Chondrocyte (in vitro differentiated cells): ENCODE measurements at places on chromosomes 11 and 22. TPM values are rescaled to one million over a fixed set of nuclear protein-coding genes. Genes with fewer than 3 reads are reported as not detected.
A peak's percentile ranks its signal among the peaks of the same experiment; 100 is the strongest.

- DNase-seq, result no peak
These were observed 74.2 kb downstream of the KIRREL3 start for GRCh38 chr11:126926376-126926791.

- DNase-seq, result no peak
These were observed 10.5 kb downstream of the SLC22A9 start for GRCh38 chr11:63380130-63380529.

GRCh38 chr11:12932485-12932884 lies 76.6 kb upstream of the RASSF10 start:
- DNase-seq, result no peak

DNA sequence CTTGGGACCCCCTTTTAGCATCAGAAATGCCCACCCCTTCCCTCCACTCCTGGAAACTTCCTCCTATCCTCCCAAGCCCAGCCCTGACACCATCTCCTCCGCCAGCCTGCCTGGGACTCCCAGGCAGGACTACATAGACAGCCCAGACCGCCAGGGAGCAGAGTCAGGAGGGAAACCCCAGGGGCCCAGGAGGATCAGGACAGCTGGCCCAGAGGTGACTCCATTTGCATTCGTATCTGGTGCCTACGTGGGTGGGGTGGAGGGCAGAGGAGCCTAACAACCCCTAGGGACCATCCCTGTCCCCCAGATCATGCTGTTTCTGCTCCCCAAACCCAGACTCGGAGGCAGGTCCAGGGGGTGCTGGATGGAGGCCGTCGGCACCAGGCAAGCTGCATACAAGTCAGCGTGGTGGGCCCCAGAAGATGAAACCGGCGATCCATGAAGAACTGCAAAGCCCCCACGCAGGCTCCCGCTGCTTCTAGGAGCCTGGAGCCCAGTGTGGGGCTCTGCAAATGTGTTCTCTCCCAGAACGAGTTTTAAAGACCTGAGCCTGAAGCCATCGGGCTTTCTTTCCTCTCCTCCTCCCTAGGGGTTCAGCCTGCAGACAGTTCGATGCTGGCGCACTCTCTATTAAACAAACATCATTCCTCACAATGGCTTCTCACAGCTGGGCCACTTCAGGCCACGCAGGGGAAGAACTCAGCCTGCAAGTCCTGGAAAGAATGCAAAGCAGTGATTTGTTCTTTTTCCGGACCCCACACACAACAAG lies 1506.8 kb downstream of the BRD1 start:
- no peak for DNase-seq

DNA sequence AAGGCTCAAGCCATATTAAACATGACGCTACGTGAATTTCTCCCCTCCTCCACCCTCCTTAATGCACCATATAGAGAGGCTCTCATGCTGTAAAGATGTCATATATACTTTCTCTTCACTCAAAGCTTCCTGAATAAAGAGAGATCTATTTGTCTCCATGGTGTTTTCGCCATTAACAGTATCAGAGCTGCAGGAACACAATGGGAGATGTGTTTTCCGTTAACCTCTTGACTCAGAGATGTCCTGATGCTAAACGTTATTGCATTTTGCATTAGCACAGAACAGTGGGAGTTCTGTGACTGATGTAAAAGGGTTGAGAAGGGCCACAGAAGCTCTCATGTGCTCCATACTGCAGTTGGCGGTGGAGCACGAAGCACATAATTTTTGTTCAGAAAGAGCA lies 25.7 kb upstream of the BLID start:
- DNase-seq, result no peak

- peak; percentile 81 for DNase-seq
These were observed 801 bp downstream of the SESN3 start for GRCh38 chr11:95229993-95230809.

GRCh38 chr11:128409476-128409875 lies 177.9 kb downstream of the ETS1 start:
- no peak for DNase-seq

GRCh38 chr22:46896166-46896565 lies 133.7 kb downstream of the TBC1D22A start:
- DNase-seq, result no peak

DNA sequence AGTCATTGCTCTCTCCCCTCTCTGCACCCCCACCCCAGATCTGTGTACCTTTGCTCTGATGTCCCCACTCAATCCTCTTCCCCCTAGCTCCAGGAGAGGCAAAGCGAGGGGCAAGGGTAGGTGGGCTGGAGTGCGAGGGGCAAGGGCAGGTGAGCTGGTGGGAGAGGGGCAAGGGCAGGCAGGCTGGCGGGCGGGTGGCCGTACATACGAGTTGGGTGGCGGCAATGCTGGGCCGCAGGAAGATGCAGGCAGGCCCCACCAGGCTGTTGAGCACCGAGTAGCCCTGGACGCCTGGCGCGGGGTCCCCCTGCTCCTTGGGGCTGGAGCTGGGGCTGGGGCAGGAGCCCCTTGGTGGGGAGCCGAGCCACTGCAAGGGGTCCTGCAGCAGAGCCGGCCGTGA lies 908 bp downstream of the CABP2 start:
- no peak for DNase-seq

PCNX3 gene
- 32.6 to 57.7 TPM (median 36.3 TPM) in 3 replicates for total RNA-seq

CDC42BPG gene
- 0.17 to 0.46 TPM (median 0.35 TPM) in 3 replicates for total RNA-seq

APOBEC3A gene
- not detected in 3 replicates for total RNA-seq
